ENCODE measurements at places on chromosomes 2 and 18. TPM values are rescaled to one million over a fixed set of nuclear protein-coding genes. Genes with fewer than 3 reads are reported as not detected.

The DCDC2C gene
- 0.27 TPM for total RNA-seq

The PDE1A gene
- total RNA-seq = 17.1 TPM

The RESP18 gene
- total RNA-seq = not detected

The SLC38A11 gene
- 1.4 TPM for total RNA-seq

The C2orf68 gene
- 35.2 TPM for total RNA-seq

DNA sequence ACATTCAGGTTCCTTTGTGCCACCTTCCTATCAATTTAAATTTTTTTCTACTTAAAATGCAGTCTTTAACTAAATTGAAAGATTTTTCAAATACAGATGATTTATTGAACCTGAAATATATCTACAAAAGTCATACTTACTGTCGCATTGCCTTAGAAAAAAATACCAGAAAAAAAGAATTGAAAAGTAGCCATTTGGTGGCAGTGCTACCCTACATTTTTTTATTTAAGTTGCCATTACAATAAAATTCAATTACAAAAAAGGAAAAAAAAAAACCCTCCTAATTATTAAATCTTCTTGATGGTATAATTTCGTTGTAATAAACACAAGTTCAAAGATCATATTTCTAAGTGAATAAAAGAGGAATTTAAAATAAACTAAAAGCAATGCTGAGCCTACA lies 43.4 kb downstream of the DSC3 start:
- H3K4me3 ChIP-seq = no peak overlapping the region
- no peaks in the 10 kb centered on the region for H3K27me3 ChIP-seq
- no peaks in the 10 kb centered on the region for H3K4me1 ChIP-seq
- no peak for DNase-seq

GRCh38 chr2:191115391-191115790 lies 35.4 kb downstream of the STAT4 start:
- H3K4me3 ChIP-seq = no peak overlapping the region

- no peak overlapping the region for H3K4me3 ChIP-seq
- H3K27ac ChIP-seq = no peak overlapping the region
- no peaks in the 10 kb centered on the region for H3K4me1 ChIP-seq
- no peak for DNase-seq
These were observed 15.4 kb downstream of the FHOD3 start for GRCh38 chr18:36312806-36313395.

GRCh38 chr2:79788952-79789651 lies 276.3 kb downstream of the CTNNA2 start:
- H3K4me3 ChIP-seq = no peak overlapping the region
- no peaks in the 10 kb centered on the region for H3K27me3 ChIP-seq
- H3K27ac ChIP-seq = no peak overlapping the region
- no peak for DNase-seq
- no peaks in the 10 kb centered on the region for H3K4me1 ChIP-seq

GRCh38 chr2:182081602-182082260 lies 96.1 kb downstream of the PPP1R1C start:
- H3K27me3 ChIP-seq = no peaks in the 10 kb centered on the region
- no peaks in the 10 kb centered on the region for H3K4me1 ChIP-seq
- no peaks in the 10 kb centered on the region for H3K36me3 ChIP-seq
- no peak overlapping the region for H3K4me3 ChIP-seq
- no peak overlapping the region for H3K27ac ChIP-seq

GRCh38 chr18:48956356-48956755 lies 5.6 kb upstream of the SMAD7 start:
- H3K4me1 ChIP-seq = peaks cover 7% of the 10 kb centered on the region
- no peak overlapping the region for H3K4me3 ChIP-seq
- no peaks in the 10 kb centered on the region for H3K27me3 ChIP-seq
- peak overlapping the region; percentile 81 for H3K27ac ChIP-seq
- DNase-seq = no peak
- no peaks in the 10 kb centered on the region for H3K36me3 ChIP-seq

DNA sequence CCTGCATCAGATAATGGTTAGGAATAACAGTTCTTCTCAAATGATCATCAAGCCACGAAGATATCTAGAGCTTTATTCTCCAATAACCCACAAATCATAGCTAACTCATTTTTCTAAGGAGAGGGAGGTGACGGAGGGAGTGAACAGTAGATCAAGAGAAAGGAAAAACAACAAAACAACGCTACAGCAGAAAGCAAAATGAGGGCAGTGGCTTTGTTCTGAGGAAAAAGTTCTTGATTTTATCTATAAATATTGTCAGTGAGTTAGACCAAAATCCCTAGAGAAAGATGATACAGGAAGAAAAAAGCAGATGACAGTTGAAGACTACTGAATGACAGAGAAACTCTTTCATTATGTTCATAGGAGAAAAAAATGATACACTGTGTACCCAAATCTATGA lies 71.0 kb downstream of the STK39 start:
- no peaks in the 10 kb centered on the region for H3K27me3 ChIP-seq
- H3K4me1 ChIP-seq = no peaks in the 10 kb centered on the region
- no peak for DNase-seq
- H3K36me3 ChIP-seq = peaks cover 3% of the 10 kb centered on the region

DNA sequence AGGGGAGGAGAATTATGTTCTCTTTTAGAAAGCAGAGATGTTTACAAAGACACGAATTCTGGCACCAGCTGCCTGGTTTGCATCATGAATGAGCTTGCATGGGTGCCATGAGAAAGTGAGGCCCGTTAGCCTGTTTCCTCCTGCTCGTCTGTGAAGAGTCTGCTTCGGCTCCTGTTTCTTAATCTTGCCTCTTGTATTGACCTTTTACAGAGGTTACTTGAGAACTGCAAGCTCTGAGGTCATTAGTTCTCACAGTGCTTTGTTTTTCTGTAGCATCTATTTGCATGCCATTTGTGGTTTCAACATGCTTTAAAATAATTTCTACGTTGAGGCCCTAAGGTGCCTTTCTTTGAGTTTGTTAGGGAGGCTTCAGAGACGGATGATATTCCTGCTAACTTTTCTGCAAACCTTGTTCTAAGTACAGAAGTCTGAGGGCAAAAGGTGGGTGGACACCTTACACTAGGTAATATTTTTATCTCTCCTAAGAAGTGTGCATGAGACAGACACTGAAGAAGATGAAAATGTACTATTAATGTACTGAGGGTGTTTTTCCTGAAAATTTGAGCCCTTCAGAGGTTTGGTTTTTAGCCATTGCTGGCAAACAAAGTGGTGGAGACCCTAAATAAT lies 53.4 kb upstream of the LINC00305 start:
- no peaks in the 10 kb centered on the region for H3K27me3 ChIP-seq
- no peak overlapping the region for H3K4me3 ChIP-seq
- H3K36me3 ChIP-seq = no peaks in the 10 kb centered on the region
- no peak overlapping the region for H3K27ac ChIP-seq

GRCh38 chr2:163601377-163601776 lies 134.4 kb downstream of the FIGN start:
- no peaks in the 10 kb centered on the region for H3K36me3 ChIP-seq
- H3K27me3 ChIP-seq = no peaks in the 10 kb centered on the region
- no peaks in the 10 kb centered on the region for H3K4me1 ChIP-seq
- DNase-seq = no peak
- no peak overlapping the region for H3K4me3 ChIP-seq

GRCh38 chr2:157500334-157500733 lies 56.4 kb upstream of the CYTIP start:
- H3K27me3 ChIP-seq = no peaks in the 10 kb centered on the region
- H3K4me1 ChIP-seq = no peaks in the 10 kb centered on the region
- H3K36me3 ChIP-seq = no peaks in the 10 kb centered on the region
- no peak overlapping the region for H3K27ac ChIP-seq

- no peak overlapping the region for H3K4me3 ChIP-seq
- no peak overlapping the region for H3K27ac ChIP-seq
- peaks cover 2% of the 10 kb centered on the region for H3K4me1 ChIP-seq
- no peak for DNase-seq
These were observed 8.9 kb upstream of the CHRNA1 start for GRCh38 chr2:174773215-174773614.

- no peaks in the 10 kb centered on the region for H3K4me1 ChIP-seq
- H3K4me3 ChIP-seq = no peak overlapping the region
- H3K27ac ChIP-seq = no peak overlapping the region
- H3K27me3 ChIP-seq = no peaks in the 10 kb centered on the region
- no peak for DNase-seq
These were observed 30.9 kb upstream of the NAB1 start for GRCh38 chr2:190618030-190618429.

- H3K4me1 ChIP-seq = no peaks in the 10 kb centered on the region
- no peaks in the 10 kb centered on the region for H3K36me3 ChIP-seq
- H3K27ac ChIP-seq = no peak overlapping the region
- no peak for DNase-seq
- no peak overlapping the region for H3K4me3 ChIP-seq
These were observed 47.1 kb upstream of the MAP4K3 start for GRCh38 chr2:39484206-39484605.

DNA sequence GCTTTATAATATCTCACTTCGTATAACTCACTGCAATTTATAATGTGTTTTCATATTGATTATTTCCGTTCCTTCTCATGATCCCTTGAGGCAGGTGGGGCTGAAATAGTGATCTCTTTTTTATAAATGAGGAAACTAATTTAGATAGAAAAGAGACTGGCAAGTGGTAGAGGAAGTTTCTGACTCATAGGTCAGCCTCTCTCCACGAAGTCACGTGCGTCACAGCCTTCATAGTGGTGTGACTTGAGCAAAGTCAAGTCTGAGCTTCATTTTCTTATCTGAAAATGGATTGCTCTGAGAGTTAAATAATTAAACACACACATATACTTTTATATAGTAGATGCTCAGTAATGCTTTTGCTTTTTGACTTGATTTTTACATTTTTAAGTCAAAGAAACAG lies 19.9 kb downstream of the ABCG5 start:
- H3K4me3 ChIP-seq = no peak overlapping the region
- DNase-seq = peak; percentile 77
- no peaks in the 10 kb centered on the region for H3K4me1 ChIP-seq
- H3K36me3 ChIP-seq = no peaks in the 10 kb centered on the region

DNA sequence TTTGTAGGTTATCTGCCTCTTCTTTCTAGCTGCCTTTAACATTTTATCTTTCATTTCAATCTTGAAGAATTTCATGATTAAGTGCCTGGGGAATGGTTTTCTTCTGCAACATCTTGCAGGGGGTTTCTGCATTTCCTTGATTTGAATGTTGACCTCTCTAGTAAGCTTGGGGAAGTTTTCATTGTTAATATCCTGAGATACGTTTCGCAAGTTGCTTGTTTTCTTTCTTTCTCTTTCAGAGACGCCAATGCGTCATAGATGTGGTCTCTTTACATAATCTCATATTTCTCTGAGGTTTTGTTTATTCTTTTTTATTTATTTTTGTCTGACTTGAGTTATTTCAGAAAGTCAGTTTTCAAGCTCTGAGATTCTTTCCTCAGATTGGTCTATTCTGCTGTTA lies 225.7 kb downstream of the XIRP2 start:
- no peaks in the 10 kb centered on the region for H3K4me1 ChIP-seq
- no peaks in the 10 kb centered on the region for H3K36me3 ChIP-seq
- no peaks in the 10 kb centered on the region for H3K27me3 ChIP-seq

DNA sequence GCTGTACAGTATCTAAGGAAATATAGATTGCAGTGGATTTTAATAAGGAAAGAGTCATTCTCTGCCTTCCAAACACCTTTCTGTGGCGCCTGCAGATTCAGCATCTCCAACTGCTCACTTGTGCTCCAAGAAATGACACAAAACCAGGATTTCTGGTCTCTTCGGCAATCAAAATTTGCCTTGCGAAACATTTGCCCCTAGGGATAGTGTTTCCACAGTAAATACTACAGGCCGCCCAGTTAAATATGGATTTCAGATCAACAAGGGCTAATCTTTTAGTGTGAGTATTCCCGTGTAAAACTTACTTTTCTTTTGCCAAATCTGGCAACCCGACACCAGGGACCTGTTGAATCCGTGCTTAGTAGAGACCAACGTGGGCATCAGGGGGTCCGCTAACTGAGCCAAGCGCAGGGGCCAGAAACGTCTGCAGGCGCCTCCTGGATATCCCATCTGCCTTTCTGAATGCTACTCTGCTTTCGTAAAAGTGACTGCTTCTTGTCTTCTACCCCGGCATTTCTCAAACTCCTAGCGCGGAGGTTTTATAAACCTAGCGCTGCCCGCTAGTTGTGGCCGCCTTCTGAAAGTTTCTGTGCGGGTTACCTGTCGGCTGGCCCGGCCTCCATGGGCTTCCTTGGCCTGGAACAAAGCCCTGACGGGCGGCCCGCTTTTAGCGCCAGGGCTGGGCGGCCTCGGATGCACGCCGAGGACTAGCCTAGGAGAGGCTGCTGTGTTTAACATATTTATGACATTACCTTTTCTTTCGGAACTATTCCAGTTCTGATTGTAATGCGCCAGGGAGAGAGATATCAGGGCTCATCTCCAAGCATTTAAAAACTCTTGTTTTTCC lies 2.5 kb downstream of the CYP1B1 start:
- H3K27ac ChIP-seq = no peak overlapping the region
- H3K27me3 ChIP-seq = no peaks in the 10 kb centered on the region
- H3K36me3 ChIP-seq = no peaks in the 10 kb centered on the region
- no peak overlapping the region for H3K4me3 ChIP-seq

GRCh38 chr18:26322890-26323653 lies 96.8 kb downstream of the TAF4B start:
- H3K4me1 ChIP-seq = no peaks in the 10 kb centered on the region
- no peaks in the 10 kb centered on the region for H3K27me3 ChIP-seq
- H3K27ac ChIP-seq = no peak overlapping the region
- no peak for DNase-seq

All from aorta (tissue), 5 donors.